Fibroblast of lung (primary cell): ENCODE measurements at places on chromosomes 6 and 20. TPM values are rescaled to one million over a fixed set of nuclear protein-coding genes. Genes with fewer than 3 reads are reported as not detected.

Gene ADISSP
- polyA plus RNA-seq: 17.0 and 44.3 TPM in 2 replicates

DNA sequence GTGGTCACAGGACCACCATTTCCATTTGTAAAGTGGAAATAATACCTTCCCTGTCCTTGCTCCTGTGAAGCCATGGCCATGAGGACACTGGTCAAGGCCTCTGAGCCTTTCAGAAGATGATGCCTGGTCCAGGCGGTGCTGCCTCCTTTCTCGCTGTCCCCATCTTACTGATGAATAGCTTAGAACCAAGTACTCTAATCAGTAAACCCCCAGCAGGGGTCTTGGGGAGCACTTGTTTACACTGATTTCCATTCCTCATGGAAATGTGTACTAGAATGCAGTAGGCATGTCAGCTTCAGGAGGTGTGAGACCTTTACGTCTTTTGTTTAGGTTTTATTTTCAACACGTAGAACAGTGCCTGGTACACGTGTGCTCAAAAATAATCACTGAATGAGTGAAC lies 75.1 kb downstream of the DZANK1 start:
- H3K27me3 ChIP-seq: no peaks in the 10 kb centered on the region
- H3K4me1 ChIP-seq: peaks cover 2% of the 10 kb centered on the region
- no peak overlapping the region for H3K4me3 ChIP-seq

GRCh38 chr6:37539171-37540028 lies 39.7 kb upstream of the CCDC167 start:
- no peak overlapping the region for H3K4me3 ChIP-seq
- peaks cover 43% of the 10 kb centered on the region for H3K27me3 ChIP-seq
- H3K36me3 ChIP-seq: no peaks in the 10 kb centered on the region
- DNase-seq: no peak
- H3K4me1 ChIP-seq: no peaks in the 10 kb centered on the region

DNA sequence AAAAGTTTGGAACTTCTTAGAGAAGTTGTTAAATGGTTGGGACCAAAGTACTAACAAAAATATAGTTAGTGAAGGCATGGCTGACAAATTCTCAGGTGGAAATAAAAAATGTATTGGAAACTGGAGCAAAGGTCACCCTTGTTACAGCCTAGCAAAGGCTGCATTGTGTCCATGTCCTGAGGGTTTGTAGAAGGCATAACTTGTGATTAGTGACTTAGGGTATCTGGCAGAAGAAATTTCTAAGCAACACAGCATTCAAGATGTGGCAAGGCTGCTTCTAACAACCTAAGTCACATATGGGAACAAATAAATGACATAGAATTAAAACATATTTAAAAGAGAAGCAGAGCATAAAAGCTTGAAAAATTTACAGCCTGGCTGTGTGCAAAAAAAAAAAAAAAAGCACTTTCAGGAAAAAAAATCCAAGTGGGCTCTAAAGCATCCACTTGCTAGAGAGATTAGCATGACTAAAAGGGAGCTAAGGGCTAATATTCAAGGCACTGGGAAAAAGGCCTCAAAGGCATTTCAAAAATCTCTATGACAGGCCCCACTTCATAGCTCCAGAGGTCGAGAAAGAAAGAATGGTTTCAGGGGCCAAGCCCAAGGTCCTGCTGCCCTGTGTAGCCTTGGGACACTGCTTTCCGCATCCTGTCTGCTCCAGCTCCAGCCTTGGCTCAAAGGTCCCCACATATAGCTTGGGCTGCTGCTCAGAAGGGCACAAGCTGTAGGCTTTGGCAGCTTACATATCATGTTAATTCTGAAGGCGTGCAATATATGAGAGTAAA lies 453.2 kb upstream of the PTCHD4 start:
- no peaks in the 10 kb centered on the region for H3K4me1 ChIP-seq
- H3K36me3 ChIP-seq: no peaks in the 10 kb centered on the region
- no peak overlapping the region for H3K27ac ChIP-seq
- no peaks in the 10 kb centered on the region for H3K27me3 ChIP-seq

GRCh38 chr20:64116016-64116415 lies 8.7 kb upstream of the NPBWR2 start:
- DNase-seq: no peak
- peaks cover 2% of the 10 kb centered on the region for H3K27me3 ChIP-seq
- H3K36me3 ChIP-seq: no peaks in the 10 kb centered on the region
- H3K27ac ChIP-seq: no peak overlapping the region

DNA sequence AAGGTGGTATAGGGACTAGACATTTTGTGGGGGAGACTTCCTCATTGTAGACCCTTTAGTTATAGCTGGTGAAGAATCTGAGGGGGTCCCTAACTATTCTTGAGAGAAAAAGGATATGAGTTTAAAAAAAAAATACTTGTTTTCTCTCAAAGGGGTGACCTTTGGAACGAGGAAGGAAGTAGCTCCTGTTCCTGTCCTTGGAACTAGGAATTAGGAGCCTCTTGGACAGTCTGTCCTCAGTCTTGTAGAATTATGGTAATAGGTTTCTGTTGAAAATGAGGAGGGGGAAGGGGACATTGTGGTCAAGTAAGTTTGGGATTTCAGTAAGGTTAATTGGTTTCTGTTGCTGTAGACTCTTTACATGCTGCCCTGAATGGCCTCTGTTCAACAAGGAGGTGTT lies 56.5 kb downstream of the PLEKHG1 start:
- H3K4me1 ChIP-seq: no peaks in the 10 kb centered on the region
- H3K36me3 ChIP-seq: no peaks in the 10 kb centered on the region
- DNase-seq: no peak
- H3K27me3 ChIP-seq: no peaks in the 10 kb centered on the region
- no peak overlapping the region for H3K4me3 ChIP-seq
- H3K27ac ChIP-seq: no peak overlapping the region

DNA sequence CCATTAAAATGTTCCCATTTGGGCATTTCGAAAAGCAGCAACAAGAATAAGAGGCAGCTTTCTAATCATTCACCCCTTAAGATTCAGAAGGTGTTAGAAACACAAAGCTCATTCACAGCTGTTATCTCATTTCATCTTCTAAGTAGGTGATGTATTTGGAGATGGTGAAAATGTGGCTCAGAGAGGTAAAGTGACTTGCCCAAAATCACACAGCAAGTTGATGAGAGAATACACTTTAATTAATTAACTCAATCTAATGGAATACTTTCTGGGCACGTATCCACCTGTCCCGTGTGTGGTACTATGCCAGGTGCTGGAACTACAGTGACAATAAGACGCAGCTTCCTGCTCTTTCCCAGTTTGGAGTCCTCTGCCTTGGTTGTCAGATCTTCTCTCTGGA lies 147.4 kb upstream of the LRFN2 start:
- H3K27me3 ChIP-seq: no peaks in the 10 kb centered on the region
- no peak overlapping the region for H3K4me3 ChIP-seq
- H3K36me3 ChIP-seq: no peaks in the 10 kb centered on the region

Gene PRPH2
- 4.0 and 6.3 TPM in 2 replicates for polyA plus RNA-seq

Gene CRISP3
- not detected in 2 replicates for polyA plus RNA-seq

DNA sequence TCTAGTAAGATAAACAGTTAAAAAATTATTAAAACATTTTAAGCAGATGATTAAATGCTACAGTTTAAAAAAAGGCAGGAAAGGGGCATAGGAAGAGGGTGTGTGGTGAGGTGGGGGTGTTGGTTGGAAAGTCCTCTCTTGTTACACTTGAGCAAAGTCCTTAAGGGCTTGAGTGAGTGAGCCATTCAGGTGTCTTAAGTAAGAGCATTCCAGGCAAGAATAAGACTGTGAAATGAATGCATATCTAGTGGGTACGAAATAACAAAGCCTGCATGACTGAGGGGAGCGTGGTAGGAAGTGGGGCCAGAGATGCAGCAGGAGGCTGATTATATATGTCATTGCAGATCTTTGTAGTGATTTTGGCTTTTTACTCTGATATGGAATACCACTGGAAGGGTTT lies 5.1 kb downstream of the CDKAL1 start:
- H3K4me3 ChIP-seq: no peak overlapping the region
- H3K27ac ChIP-seq: no peak overlapping the region
- no peaks in the 10 kb centered on the region for H3K27me3 ChIP-seq
- no peaks in the 10 kb centered on the region for H3K4me1 ChIP-seq
- no peaks in the 10 kb centered on the region for H3K36me3 ChIP-seq

DNA sequence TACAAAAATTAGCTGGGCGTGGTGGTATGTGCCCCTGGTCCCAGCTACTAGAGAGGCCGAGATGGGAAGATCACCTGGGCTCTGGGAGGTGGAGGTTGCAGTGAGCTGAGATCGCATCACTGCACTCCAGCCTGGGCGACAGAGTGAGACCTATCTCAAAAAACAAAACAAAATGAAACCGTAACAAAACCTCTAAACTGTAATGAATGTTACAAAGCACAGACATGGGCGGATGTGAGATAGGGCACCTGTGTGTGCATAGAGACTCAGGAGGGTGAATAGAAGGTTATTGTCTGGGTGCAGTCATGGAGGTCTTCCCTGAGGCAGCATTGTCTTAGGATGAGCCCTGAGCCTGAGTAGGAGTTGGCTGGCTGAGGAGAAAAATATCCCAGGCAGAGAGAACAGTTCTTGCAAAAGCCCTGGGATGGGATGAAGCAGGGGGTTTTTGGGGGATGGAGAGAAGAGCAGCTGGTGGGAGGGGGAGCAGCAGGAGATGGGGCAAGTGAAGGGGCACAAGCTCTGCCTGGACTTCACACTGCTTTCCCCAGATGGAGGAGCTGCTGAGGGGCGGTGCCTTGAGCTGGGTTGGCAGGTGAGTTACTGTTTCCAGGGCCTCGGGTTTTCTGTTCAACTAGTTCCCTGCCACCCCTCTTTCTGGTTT lies 5.2 kb downstream of the BCAS4 start:
- H3K4me1 ChIP-seq: no peaks in the 10 kb centered on the region
- no peaks in the 10 kb centered on the region for H3K27me3 ChIP-seq
- no peaks in the 10 kb centered on the region for H3K36me3 ChIP-seq
- H3K4me3 ChIP-seq: no peak overlapping the region

GRCh38 chr20:25275813-25276532 lies 28.1 kb downstream of the PYGB start:
- H3K4me1 ChIP-seq: no peaks in the 10 kb centered on the region
- DNase-seq: no peak
- H3K27ac ChIP-seq: no peak overlapping the region
- H3K36me3 ChIP-seq: peaks cover 31% of the 10 kb centered on the region

Gene LTA
- not detected in 2 replicates for polyA plus RNA-seq

Gene RAB32
- 116 and 121 TPM in 2 replicates for polyA plus RNA-seq

DNA sequence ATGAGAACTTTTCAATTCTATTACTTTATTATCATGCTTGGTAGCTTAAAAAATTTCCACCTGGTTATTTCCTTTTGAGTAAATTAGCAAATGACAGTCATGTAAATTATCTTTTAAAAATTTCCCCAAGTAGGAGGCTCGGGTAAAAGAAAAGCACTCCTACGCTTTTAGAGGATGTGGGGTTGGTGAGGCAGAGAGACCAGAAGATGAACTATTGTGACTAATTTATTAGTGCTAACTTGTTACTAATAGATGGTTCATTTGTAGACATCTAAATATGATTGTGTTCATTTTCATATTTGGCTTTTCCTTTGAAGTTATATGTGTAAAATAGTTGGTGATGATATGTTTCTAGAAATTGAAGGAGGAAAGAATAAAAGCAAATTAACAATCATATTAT lies 27.0 kb downstream of the ZNF292 start:
- H3K4me3 ChIP-seq: no peak overlapping the region
- H3K36me3 ChIP-seq: no peaks in the 10 kb centered on the region
- DNase-seq: no peak

- H3K4me3 ChIP-seq: no peak overlapping the region
- no peaks in the 10 kb centered on the region for H3K36me3 ChIP-seq
- no peak overlapping the region for H3K27ac ChIP-seq
- H3K27me3 ChIP-seq: peaks cover 60% of the 10 kb centered on the region
Observed at GRCh38 chr20:63011798-63012197, 5.0 kb upstream of the BHLHE23 start.

DNA sequence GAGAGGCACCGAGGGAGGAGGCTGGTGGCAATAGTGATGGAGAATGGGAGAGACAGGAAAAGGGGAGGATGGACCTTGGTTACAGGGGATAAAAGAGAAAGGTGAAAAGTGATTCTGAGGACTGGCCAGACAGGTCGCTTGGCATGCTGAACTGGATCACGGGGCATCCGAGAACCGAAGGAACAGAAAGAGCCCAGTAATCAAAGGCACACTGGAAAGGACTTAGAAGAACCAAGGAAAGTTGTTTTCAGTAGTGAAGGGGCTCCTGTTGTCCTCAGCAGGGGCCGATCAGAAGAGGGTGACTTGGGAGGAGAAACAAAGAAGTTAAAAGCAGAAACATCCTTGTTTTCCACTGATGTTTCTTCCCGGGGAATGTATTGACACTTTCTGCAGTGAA lies 18.9 kb downstream of the SYTL3 start:
- no peaks in the 10 kb centered on the region for H3K36me3 ChIP-seq
- H3K4me3 ChIP-seq: no peak overlapping the region
- H3K4me1 ChIP-seq: no peaks in the 10 kb centered on the region
- H3K27ac ChIP-seq: no peak overlapping the region
- no peak for DNase-seq

GRCh38 chr6:141123497-141123896 lies 1009.2 kb upstream of the GJE1 start:
- H3K4me3 ChIP-seq: no peak overlapping the region
- H3K27me3 ChIP-seq: no peaks in the 10 kb centered on the region
- no peak overlapping the region for H3K27ac ChIP-seq
- no peak for DNase-seq

GRCh38 chr6:10791673-10792072 lies 44.1 kb downstream of the TMEM14B start:
- no peaks in the 10 kb centered on the region for H3K4me1 ChIP-seq
- no peak overlapping the region for H3K27ac ChIP-seq
- H3K27me3 ChIP-seq: no peaks in the 10 kb centered on the region
- H3K36me3 ChIP-seq: no peaks in the 10 kb centered on the region

DNA sequence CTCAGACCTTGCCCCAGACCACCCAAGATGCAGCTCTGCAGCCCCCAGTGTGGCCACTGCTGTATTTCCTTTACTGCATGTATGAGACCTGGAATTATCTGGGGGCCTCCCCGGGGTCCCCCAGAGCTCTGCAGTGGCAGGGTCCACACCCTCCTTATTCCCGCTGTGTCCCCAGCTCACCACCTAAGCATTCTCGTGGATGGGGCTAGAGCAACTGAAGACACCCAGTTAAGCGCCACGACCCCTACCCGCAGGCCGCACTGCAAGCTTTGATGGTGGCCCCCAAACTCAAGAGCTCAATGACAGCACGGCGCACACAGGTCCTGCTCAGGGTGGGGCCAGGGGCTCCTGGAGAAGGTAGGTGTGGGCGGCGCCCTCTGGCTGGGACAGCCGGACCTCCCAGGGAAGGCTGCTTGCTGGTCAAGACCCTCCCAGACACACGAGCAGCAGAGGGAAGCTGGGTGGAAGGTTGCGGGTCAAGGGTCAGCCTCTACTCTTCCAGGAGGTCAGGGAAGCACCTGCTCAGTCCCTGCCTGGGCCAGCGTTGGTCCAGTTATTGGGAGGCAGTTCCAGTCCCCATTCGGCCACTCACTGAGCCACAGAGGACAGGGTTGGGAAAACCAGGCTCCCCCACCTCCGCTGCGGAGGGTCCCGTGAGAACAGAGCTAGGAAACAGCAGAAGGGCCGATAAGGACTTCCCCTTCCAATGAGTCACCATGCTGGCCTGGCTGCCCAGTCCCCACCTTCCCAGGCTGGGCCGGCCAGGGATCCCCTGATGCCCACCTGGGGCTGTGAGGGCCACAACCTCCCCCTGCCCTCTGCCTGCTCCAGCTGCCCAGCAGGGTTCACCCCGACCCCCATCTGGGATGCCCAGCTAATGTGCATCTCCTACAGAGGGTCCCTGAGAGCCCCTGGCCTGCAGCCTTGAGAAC lies 2.9 kb downstream of the LAMA5 start:
- DNase-seq: peak; percentile 34
- H3K4me1 ChIP-seq: peaks cover 17% of the 10 kb centered on the region
- no peaks in the 10 kb centered on the region for H3K27me3 ChIP-seq
- no peak overlapping the region for H3K4me3 ChIP-seq

- no peak for DNase-seq
- no peaks in the 10 kb centered on the region for H3K36me3 ChIP-seq
- no peak overlapping the region for H3K27ac ChIP-seq
- H3K27me3 ChIP-seq: peaks cover 6% of the 10 kb centered on the region
- no peak overlapping the region for H3K4me3 ChIP-seq
Observed at GRCh38 chr20:23205211-23205610, 119.1 kb upstream of the CD93 start.
